ENCODE measurements at places on chromosomes 13 and 19.

- DNase-seq, result no peak
Observed at GRCh38 chr13:84400706-84401105, 518.4 kb upstream of the SLITRK1 start.

DNA sequence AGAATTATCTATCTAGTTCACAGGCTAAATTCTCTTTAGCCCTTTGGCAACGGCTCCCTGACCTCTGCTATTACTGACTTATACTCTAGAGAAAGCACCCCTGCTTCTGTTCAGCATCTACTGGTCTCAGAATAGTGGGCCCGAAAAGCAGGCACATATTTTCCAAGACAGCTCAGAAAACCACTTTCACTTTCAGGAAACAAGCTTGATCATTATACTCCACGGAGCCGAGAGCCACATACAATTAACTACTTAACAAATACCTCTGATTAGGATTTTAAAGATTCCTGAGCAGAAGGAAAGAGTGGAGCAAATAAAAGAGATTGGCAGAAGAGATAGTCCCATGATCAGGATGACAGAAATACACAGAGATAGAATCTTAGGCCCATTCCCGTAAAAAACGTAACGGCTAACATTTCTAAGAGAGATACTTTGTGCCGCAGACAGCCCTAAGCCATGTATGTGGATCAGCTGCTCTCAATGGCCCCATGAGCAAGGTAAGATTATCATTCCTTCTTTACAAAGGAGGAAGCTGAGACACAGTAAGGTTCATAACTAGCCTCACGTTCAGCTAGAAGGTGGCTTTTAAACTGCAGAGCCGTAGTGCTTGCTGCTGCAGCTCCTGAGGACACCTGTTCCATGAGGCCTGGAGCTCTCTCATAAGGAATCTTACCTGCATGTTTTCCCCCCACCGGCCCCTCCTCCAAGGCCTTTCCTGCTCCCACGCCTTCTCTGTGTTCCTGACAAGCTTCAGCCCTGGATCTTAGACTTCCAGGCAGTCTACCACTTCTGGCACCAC is 227.2 kb downstream of the FOXO1 start:
- DNase-seq, result no peak

GRCh38 chr19:30105727-30106126 is 163.7 kb downstream of the URI1 start:
- DNase-seq, result no peak

DNA sequence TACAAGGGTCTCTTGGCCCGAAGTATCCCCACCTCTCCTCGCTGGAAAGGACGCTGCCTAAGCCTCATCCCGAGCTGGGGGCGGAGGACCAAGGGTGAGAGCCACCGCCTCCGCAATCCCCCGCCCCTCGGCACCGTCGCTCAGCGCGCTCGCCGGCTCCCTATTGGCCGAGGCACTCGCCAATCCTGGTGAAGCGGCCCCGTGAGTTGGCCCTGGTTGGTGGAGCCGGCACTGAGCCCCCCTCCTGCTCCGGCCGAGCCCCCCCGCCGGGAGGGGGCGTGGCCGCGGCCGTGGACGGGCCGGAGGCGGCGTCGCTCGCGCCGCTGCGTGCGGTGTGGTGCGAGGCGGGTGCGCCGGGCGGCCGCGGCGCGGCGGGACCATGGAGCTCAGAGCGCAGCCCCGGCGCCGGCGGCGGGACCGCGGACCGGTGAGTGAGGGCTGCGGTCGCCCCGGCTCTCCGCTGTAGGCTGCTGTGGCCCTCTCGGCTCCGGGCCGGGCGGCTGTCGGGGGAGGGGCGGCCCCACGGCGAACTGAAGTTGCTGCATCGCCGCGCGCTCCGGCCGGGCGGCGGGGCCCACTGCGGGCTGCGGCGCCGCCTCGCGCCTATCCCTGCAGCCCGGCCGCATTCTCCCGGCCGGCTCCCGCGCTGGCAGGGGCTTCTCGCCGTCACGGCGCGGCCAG is at the start of gene WASF3:
Gene WASF3 (plus strand): TSS at position 291 of the 681 bp plus-strand sequence. CDS start 84,588 bp downstream, outside the sequence.
- DNase-seq, result no peak

GRCh38 chr19:743168-743687 is 7.7 kb upstream of the MISP start:
- DNase-seq, result no peak

DNA sequence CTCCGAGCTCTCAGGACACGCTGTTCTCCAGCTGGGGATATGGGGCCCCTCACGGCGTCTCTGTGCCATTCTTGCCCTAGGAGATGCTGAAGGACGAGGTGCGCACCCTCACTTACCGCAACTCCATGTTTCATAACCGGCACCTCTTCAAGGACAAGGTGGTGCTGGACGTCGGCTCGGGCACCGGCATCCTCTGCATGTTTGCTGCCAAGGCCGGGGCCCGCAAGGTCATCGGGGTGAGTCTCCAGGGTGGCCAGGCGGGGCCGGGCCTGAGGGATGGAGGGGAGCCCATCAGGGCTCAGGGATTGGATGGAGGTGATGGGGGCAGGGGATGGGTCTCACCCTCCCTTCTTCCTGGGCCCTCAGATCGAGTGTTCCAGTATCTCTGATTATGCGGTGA is 4.8 kb downstream of the PRMT1 start:
- DNase-seq, result no peak

GRCh38 chr13:111203736-111204389 is 88.8 kb downstream of the ARHGEF7 start:
- DNase-seq, result no peak

DNA sequence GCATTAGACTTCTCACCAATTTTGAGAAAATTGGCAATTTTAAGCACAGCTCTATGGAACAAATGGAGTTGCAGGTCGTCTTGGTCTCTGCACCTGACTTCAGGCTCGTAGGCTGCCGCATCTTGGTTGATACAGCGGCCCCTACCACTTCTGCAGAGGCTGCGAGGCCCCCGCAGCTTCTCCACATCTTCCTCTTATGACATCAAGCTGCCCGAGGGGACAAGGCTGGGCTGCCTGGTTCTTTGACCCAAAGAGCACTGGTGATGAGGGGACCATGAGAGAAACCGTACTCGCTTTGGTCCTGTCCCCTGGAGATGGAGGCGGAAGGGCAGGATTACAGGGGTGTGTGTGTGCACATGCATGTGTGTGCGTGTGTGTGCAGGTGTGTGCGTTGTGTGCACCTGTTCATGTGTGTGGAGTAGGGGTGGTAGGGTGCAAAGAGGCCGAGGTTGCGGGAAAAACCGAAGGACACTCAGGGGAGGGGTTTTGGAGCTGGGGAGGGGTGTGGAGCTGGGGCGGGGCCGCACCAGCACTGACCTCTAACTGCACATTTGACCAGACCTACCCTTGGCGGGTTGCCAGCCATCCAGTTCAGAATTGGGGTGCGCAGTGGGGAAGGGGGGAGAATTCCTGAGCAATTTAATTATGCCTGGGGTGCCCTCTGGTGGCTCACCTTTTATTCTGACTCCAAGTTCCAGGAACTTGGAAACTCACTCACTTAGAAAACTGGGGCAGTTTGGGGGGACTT is 65.1 kb upstream of the ARHGEF7 start:
- DNase-seq, result no peak
